Progenitor cell of endocrine pancreas (in vitro differentiated cells): ENCODE measurements at places on chromosomes 3 and 15.

DNA sequence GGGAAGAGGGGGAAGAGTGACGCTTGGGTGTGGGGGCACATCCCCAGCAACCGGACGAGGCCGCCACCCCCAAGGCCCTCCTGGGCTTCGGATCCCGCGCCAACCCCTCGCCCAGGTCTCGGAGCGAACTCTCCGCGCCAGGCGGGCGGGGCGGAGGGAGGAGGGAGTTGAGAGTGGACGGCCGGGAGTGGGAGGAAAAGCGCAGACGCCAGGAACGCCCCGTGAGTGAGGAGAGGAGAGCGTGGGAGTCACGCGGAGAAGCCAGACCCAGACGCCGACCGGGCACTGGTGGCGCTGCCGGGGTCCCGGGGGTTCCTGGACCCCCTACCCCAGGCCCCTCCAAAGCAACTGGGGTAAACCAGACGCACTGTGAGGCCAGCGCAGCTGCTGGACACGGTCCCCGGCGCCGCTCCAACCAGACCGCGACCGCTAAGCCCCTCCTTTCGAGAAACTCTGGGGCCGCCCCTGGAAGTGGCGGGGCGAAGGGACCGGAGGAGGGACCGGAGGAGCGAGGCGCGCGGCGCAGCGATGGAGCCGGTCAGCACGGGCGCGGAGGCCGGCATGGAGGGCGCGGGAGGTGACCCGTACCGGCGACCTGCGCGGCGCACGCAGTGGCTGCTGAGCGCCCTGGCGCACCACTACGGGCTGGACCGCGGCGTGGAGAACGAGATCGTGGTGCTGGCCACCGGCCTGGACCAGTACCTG lies at the start of gene EFCC1:
Gene EFCC1, plus strand, starts transcription at position 204 of the 705 bp plus-strand sequence. Its CDS starts 325 bp downstream, at position 529.
- peak; percentile 40 for DNase-seq

GRCh38 chr3:55859305-55859704 lies 372.2 kb upstream of the WNT5A start:
- no peak for DNase-seq

DNA sequence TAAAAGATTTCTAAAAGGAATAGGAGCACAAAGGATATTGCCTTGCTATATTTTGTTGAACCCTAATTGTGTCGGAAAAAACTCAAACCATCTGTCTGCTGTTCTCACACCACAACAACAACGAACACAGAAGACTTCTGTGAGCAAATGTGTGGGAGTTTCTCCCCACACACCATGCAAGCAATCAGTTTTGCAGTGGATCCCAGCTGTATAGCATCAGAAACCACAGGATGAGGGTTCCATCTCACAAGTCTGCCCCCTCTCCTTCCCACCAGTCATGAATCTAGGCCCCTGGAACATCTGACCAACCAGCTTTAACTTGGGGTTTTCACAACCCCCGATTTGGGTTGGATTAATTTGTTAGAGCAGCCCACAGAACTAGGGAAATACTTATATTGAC lies 91.3 kb upstream of the SLC4A7 start:
- DNase-seq = no peak

DNA sequence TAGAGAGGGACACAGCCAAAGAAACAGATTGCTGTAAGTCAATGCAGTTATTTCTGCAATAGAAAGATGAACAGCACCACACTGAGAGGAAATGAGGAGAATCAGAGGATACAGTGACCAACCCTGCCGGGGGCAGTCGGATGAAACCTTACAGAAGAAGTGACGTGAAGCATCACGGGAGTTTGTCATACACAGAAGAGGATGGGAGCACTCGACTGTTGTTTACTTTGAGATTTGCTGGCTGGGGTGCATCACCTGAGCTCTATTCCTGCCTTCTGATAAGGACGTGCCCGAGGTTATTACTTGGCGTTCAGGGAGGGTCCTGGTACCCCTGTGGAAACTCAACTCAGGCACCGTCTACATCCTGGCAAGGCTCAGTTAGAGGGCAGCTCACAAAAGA lies 45.4 kb downstream of the MAGEF1 start:
- DNase-seq = no peak

GRCh38 chr3:426072-426471 lies 229.5 kb downstream of the CHL1 start:
- DNase-seq = no peak
